ENCODE measurements at places on chromosomes 3 and 15.

- no peak for DNase-seq
Measured at GRCh38 chr3:47337656-47338055, 43.2 kb upstream of the PTPN23 start.

DNA sequence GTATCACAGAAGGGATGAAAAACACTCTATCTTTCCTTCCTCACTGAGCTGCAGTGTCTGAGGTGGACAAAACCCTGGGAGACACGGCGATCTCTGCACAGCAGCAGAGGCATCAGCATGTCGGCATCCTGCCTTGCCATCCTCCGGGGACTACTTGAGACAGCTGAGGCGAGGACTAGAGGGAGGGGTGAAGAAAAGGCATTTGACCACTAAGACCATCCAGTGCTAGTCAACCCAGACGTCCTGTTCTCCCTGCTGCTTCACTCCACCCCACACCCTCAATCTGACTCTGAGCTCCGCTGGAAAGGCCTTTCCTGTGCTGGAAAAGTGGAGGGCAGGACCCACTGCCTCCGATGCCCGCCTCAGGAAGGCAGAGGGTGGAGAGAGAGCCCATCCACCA, 67.3 kb downstream of the VGLL4 start:
- no peak for DNase-seq

DNA sequence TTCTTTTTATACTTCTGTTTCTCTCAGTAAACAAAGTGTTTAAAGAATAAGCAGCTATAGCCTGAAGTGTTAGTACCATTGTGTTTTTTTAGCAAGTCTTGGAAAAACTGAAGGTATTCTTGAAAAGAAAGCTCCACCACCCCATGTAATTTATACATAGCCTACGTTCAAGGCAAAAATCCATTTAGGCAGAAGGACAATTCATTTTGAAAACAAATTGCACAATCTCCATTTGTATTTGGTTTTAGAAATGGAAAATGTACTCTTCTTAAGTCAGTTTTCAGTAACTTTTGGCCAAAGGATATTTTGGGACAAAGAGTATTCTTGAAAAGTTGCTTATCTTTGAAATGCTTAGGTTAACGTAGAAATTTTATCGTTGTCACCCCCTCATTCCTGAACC, 34.5 kb downstream of the PTPRG start:
- no peak for DNase-seq

DNA sequence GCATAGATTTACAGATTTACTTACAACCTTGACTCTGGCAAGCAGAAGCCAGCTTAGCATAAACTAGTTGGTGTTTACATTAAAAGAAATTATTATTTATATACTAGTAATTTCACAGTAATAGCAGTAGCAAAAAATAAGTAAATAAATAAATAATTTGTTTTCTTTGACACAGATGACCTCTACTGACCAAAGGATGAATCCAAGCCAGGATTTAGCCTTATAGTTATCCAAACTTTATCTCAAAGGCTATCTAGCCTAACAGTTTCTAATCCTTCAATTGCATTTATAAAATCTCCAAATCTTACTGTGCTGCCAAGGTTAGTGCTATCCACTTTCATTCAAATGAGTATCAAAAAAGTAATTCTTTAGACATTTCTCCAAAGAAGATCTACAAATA, 64.3 kb downstream of the FRMD5 start:
- DNase-seq, result no peak

DNA sequence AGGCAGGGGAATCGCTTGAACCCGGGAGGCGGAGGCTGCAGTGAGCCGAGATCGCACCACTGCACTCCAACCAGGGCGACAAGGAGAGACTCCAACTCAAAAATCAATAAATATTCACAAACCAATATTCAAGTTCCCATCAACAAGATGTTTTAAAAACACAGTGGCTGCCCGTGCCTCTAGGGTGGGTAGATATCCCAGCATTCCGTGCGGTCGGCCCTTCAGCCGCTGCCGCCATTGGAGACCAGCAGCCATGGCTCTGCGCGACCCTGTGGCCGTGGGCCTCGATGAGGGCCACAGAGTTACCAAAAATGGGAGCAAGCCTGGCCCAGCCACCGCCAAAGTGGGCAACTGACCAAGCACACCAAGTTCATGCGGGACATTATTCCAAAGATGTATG, 6.7 kb downstream of the ULK4 start:
- DNase-seq, result no peak

DNA sequence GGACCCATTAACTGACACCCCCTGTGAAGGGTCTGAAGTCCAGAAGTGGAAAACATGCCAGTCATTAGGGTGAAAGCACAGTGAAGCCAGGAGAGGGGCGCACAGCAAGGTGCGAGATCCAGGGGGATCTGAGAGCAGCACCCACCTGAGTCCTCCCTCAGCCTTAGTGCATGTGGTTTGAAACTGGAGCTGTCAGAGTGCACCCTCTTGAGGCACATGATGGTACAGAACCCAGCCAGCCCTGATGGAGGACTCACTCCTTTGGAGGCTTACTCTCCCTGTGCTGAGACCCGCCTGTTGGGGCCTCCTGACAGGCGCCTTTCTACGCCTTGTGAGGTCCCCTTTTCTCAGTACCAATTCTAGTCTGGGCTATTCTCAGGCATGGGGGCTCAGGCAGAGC, 77.8 kb downstream of the IL20RB start:
- no peak for DNase-seq

DNA sequence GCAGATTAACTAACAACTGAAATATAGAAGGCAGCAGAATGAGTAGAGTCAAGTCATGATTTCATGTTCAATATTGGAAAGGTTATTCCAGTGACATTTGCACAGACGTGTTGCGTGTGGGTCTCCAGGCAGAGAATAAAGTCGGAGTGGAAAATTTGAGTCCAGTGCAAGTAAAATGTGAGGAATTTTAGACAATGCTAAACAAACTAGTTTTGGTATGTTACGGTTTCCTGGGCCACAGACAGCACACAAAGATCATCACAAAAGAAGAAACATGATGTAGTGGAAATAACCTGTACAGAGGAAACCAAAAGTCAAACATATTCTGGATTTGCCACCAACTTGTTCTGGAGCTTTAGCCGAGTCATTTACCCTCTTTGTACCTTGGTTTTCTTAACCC, 367 bp downstream of the OR4F6 start:
- no peak for DNase-seq

GRCh38 chr3:90054311-90054710, 946.9 kb downstream of the EPHA3 start:
- DNase-seq, result no peak

DNA sequence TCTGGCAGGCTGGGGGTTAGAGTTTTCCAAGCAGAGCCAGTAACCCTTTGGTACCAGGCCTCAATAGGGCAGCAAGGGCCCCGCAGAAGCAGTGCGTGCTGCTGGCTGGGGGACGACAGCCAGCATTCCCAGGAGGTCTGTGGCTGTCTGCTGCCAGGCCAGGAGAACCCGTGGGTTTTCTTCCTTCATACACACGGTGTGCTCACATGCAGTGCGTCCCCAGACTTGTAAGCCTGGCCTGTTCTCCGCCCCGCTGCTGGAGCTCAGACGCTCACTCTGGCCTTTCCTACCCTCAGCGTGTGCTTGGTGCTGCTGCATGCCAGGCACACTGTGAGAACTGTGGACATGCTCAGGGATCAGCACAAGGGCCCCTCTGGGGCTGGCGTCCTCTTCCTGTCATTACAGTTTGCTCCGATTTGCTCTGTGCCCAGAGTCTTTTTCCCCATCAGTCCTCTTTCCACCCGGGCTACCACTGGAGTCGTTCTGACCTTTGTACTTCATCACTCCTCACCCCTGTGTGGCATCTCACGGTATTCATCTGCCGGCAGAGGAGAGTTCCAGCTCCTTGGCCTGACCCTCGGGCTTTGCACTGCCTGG, 149.5 kb downstream of the DNAJB8 start:
- no peak for DNase-seq

DNA sequence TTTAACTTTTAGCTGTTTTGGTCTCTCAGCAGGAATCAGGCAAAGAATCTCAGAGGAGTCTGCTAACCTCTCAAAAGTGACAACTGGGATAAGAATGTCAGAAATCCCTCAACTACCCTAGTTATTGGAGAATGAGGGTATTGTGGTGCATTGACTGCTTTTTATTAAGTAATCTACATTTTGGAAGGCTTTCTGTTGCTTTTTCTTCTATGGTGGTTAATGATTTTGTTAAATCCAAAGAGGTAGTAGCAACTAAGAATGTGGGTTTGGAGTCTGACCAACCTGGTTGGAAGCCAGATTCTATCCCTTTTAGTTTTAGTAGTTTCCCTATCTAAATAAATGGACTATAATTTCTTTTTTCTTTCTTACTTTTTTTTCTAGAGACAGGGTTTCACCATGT, 94.7 kb upstream of the RNF7 start:
- DNase-seq, result no peak

- no peak for DNase-seq
Measured at GRCh38 chr3:117059956-117060270, 350.3 kb downstream of the TUSC7 start.

GRCh38 chr3:29955413-29955812, 651.0 kb upstream of the TGFBR2 start:
- no peak for DNase-seq

- DNase-seq, result no peak
Measured at GRCh38 chr15:93126599-93126998, 37.6 kb upstream of the RGMA start.

- no peak for DNase-seq
Measured at GRCh38 chr15:67547064-67547463, 4.6 kb downstream of the MAP2K5 start.

GRCh38 chr3:124117486-124117885, 125.6 kb upstream of the ROPN1 start:
- DNase-seq, result no peak

GRCh38 chr3:177538750-177539730, 341.8 kb upstream of the TBL1XR1 start:
- peak; percentile 61 for DNase-seq

DNA sequence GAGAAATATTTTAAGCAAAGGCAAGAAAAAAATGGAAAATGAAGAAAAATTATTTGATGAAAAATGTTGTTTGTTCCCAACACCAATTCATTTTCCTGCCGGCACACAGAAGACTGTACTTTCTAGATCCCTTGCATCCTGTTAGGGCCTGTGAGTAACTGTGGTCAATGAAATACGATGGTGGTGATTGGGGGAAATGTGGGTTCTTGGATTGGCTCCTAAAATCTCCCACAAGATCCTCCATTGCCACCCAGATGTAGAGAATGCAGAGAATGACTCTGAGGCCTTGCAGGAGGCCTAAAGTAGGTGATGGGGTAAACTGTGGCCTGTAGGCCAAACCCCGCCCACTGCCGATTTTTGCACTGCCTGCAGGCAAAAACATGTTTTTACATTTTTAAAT, 46.3 kb upstream of the C3orf70 start:
- no peak for DNase-seq

DNA sequence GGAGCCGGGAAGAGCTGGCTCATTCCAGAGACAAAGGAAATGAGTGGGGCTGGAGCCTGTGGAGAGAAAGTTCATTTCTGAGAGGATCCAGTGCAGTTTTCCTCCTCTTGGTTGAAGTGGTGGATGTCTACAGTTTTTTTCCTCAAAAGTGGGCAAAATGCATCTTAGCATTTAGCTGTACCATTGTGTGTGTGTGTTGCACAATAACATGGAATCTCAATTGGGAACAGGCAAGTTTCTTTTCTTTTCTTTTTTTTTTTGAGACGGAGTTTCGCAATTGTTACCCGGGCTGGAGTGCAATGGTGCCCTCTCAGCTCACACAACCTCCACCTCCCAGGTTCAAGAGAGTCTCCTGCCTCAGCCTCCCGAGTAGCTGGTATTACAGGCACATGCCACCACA, 101.5 kb upstream of the UBE2E1 start:
- DNase-seq, result no peak

DNA sequence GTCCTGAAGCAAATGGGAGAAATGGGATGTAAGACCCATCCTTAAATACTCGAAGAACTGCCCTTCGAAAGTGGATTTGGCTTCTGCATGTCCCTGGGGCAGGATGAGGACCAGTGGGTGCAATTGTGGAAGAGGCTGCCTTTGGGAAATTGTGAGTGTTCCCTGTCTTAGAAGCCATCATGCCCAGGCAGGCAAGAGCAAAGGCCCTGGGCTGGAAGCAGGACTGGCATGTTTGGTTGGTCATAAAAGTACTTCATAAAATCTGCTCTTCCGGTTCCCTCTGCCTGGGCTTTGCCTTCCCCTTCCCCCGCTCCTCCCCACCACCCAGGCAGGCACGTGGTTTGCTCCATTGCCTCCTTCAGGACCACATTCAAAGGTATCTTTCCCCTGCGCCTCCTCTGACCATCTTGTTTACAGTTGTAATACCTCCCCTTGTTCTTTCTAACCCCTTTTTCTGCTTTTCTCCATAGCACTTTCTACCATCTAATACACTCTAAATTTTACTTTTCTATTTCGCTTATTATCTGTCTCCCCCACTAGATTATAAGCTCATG, 8.3 kb downstream of the MINAR1 start:
- no peak for DNase-seq

DNA sequence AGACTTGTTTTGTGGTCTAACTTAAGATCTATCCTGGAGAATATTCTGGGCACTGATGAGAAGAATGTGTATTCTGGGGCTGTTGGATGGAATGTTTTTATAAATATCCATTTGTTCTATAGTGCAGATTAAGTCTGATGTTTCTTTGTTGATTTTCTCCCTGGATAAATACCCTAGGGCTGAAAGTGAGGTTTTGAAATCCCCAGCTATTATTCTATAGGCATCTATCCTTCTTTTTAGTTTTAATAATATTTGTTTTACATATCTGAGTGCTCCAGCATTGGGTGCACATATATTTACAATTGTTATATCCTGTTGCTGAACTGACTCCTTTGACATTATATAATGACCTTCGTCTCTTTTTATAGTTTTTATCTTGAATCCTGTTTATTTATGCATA, 42.9 kb downstream of the GALK2 start:
- no peak for DNase-seq

DNA sequence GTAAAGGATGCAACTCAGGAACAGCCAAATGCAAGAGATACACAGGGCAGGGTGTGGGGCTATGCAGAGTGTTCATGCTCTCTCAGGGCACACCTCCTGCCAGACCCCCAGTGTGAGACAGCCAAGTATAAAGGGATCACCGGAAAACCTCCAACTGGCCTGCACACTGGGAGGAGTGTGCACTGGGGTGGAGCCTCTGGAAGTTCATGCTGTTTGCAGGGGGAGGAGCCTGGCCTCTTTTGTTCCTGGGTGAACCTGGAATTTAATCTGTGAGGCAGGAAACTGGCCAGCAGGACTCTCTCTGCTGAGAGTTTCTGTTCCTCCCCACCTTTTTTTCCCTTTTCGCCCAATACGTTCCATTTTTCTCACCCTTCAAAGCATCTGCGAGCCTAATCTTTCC, 204.1 kb downstream of the WNT5A start:
- DNase-seq, result no peak

GRCh38 chr3:149174901-149175300, 45.5 kb downstream of the HPS3 start:
- no peak for DNase-seq

DNA sequence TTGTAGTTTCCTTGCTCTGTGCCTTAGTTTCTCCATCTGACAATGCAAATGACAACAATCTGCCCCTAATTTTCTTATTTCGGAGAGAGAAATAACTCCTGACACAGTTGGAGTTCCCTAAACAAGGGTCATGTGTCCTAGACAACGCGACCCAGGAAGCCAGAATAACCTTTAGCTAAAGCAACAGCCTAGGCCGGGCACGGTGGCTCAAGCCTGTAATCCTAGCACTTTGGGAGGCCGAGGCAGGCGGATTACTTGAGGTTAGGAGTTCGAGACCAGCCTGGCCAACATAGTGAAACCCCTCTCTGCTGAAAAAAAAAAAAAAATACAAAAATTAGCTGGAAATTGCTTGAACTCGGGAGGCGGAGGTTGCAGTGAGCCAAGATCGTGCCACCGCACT, 49.9 kb downstream of the MCF2L2 start:
- no peak for DNase-seq
